ENCODE measurements at places on chromosomes 3 and 15.

- no peak for DNase-seq
These were observed 2.0 kb upstream of the BAHD1 start for GRCh38 chr15:40438712-40439111.

GRCh38 chr3:76308541-76308940 lies 523.2 kb upstream of the ZNF717 start:
- no peak for DNase-seq

DNA sequence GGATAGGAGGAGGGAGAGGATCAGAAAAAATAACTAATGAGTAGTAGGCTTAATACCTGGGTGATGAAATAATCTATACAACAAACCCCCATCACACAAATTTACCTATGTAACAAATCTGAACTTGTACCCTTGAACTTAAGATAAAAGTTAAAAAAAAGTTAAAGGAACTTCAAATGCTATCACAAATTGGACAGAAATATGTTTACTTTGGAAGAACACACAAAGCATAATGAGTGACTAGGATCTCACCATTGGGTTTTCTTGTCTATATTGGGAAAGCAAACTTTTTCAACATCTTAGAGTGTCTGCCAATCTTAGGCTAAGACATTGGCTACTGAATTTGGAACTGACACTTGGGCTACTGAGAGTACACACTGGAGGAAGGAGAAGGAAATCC lies 140.4 kb downstream of the THRB start:
- no peak for DNase-seq

- no peak for DNase-seq
These were observed 22.4 kb upstream of the FAM174B start for GRCh38 chr15:92677999-92678398.

DNA sequence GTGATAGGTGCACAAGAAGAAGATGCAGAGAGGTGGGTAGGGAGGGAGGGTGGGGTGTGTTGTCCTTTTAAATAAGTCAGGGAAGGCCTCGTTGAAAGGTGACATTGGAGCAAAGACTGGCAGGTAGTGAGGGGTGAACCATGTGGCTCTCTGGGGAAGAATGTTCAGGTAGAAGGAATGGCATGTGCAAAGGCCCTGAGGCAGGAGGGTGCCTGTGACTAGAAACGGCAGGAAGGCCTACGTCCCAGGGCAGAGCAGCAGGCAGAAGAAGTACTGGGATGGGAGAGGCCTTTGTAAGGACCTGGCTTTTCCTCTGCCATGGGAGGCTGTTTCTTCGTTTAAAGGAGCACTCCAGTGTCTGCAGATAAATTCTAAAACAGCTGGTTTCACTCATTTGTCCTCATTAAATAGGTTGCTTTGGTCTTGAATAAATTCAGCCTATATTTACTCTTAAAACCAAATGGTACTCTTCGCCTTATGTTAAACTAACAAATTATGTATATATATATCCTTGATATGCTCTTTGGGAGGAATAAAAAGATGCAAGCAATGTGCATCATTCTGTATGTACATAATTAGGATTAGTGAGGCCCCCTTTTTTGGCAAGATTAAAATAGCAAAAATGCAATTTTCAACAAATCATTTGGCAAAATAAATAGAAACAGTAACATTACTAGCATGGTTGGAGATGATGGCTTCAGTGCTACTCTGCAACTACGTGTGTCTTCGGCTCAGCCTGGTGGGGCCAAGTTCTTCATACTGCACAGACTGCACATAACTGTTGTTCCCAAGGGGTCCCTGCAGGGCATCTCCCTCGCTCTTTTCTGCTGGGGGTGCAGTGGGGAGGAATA lies 151.4 kb downstream of the KLF13 start:
- DNase-seq, result no peak

DNA sequence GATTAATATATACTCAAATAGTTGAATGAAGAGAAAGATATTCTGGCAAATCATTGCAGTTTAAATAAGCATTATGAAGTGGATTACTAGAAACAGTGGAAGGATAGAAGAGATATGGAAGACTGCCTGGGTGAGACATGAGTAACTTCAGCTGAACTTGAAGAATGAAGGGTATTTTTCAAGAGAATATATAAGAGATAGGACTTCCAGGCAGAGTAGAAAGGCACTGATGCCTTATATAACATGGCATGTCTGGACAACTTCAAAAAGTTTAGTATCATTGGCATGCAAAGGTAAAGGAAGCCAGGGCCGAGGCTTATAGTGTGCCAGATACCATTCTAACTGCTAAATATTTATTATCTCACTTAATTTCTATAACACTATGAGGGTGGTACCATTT lies 126.5 kb upstream of the SLC7A14 start:
- no peak for DNase-seq

DNA sequence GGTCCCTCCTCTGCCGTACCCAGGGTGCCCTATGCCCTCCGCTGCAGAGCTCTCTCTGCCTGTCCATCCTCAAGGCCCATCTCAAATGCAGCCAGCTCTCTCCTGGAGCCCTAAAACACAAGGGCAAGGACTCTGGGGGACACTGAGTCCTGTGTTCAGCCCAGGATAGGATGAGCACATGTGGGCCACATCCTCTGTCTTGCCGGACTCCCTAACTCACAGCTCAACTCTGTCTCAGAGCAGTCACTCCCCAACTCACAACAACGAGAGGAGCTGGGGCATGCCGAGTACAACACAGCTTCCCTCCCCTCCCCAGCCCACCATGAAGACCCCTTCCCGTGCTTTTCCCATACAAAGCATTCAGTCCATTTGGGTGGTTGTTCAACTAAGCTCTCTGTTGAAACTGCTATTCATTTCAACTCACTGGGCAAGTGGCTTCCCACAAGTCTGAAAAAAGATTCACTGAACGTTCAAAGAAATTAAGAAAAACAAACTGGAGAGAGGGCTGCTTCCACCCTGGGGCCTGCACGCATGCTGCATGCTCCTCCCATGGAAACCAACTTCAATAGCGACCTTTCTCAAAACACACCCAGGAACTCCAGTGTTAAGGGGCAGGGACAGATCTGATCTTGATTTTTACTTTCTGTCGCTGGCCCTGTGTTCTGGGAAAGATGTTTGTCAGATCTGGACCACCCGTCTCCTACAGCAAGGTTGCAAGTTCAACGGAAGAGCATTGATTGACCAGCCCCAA lies 124.3 kb upstream of the IGF1R start:
- DNase-seq, result no peak

DNA sequence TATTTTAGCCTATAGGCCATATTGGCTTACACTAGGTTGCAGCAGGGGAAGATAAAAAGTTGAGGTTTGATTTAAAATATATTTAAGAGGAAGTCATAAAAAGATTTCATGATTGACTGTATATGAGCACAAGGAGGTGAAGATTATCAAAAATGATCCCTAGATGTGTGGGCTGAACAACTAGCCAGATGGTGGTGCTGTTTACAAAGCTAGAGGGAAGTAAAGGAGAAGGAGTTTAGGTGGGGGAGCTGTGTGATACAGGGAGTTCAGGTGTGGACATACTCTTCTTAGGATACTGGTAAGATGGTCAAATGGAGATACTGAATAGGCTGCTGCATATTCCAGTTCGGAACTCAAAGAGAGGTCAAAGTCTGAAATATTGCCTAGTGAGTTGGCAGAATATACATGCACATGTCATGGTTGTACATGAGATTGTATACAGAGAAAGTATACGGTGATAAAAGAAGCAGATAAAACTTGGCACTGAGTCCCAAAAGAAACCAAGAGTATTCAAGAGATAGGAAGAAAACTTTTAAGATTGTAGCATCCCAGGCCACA lies 727.8 kb downstream of the NLGN1 start:
- no peak for DNase-seq

GRCh38 chr3:113105093-113105449 lies 106.3 kb upstream of the BOC start:
- DNase-seq, result no peak

- no peak for DNase-seq
These were observed 152.7 kb upstream of the TSC22D2 start for GRCh38 chr3:150255413-150255812.

DNA sequence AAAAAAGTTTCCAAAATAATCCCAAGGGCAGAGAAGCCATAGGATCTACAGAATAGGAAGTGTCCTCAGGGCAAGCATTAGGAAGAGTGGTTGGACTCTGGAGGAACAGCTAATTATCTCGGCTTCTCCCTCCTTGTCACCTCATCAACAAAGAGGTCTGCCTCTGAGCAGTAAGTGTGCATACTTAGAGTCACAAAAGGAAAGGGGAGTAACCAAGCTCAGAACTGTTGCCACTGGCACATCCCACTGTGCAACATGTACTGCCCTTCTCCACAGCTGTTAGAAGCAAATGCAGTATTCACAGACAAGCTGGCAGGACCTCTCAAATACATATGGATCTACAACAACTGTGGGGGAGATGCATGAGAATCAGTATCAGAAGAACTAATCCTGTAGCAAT lies 31.5 kb downstream of the NGLY1 start:
- DNase-seq, result no peak

- DNase-seq, result no peak
These were observed 18.2 kb downstream of the DNAJB8 start for GRCh38 chr3:128448491-128448890.

- DNase-seq, result no peak
These were observed 175.9 kb downstream of the VGLL3 start for GRCh38 chr3:86814918-86815655.

- DNase-seq, result no peak
These were observed 5.9 kb upstream of the NMD3 start for GRCh38 chr3:161215185-161215584.

DNA sequence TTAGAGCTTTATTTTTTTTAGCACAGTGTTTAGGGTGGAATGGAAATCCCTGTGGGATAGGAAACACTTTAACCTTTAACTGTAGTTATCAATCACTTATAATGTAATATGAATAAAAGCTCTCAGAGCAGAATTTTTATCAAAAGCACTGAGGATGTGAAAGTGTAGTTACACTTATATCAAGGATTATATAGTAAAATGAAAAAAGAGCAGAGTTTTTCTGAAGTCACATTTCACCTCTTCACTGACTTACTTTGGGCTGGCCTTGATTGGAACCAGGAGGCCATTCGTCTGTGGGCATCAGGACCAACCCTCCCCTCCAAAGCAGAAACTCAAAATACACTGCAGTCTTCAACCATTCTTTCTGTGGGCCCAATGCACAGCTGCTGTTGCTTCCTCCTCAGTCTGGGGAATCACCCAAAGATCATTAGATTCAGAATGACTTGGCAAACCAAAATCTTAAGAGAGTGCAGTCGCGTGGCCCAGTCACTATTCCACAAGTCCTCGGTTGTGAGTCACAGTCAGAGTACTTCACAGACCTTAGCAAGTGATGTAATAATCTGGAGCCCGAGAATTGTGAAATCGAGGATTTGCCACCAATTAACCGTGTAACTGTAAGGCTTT lies 132.6 kb upstream of the COL8A1 start:
- DNase-seq, result no peak

GRCh38 chr3:68239542-68239941 lies 585.1 kb upstream of the SUCLG2 start:
- DNase-seq, result no peak

- no peak for DNase-seq
These were observed 242.8 kb upstream of the ICE2 start for GRCh38 chr15:60721707-60722106.

DNA sequence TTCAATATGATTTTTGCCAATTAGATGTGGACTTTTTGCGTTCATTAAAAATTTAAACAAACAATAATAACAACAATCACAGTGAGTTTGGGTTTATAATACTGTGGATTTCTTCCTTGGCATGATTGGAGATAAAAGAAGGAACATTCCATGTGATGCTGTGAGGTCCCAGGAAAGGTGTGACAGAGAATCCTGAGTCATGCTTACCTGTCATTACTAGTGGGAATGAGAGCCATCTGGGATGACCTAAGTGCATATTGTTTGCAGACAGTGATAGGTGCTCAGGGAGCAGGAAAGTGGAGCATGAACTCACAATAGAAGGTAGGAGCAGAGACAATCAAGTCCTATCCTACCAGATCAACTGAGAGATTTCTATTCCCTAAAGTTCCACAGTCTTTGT lies 766.5 kb upstream of the CFAP20DC start:
- no peak for DNase-seq

- DNase-seq, result no peak
These were observed 28.5 kb downstream of the BTLA start for GRCh38 chr3:112470788-112471187.

Measured in retinal pigment epithelial cell (primary cell).